ENCODE measurements at places on chromosomes 5 and 9. TPM values are rescaled to one million over a fixed set of nuclear protein-coding genes. Genes with fewer than 3 reads are reported as not detected.

PCDHGA6 gene
- 0.13 TPM for total RNA-seq

FOXD4L6 gene
- total RNA-seq, result not detected

- DNase-seq, result no peak
These were observed 587.8 kb downstream of the PSAT1 start for GRCh38 chr9:78884611-78885150.

DNA sequence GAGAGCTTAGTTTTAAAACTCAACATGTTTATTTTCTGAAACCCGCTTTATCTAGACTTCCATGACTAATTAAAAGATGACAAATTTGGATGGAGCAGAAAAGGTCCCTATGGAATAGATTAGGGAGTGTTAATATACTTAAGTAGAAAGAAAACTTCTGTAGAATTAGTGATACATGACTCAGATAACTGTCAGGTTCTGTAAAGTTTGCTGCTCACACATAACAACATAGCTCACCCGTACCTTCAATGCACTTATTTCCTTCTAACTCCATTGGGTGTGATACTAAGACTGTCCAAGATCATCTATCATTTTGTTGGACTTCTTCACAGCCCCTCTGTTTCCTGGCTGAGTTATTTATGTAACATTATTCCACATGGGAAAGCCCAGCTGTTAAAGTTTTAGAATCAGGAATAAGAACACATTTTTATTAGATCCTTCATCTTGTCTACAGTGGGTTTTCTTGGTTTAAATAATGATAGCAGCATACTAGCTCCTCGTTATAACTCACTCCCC, 27.8 kb downstream of the TMEM167A start:
- DNase-seq, result no peak

CDH6 gene
- not detected for total RNA-seq

DNA sequence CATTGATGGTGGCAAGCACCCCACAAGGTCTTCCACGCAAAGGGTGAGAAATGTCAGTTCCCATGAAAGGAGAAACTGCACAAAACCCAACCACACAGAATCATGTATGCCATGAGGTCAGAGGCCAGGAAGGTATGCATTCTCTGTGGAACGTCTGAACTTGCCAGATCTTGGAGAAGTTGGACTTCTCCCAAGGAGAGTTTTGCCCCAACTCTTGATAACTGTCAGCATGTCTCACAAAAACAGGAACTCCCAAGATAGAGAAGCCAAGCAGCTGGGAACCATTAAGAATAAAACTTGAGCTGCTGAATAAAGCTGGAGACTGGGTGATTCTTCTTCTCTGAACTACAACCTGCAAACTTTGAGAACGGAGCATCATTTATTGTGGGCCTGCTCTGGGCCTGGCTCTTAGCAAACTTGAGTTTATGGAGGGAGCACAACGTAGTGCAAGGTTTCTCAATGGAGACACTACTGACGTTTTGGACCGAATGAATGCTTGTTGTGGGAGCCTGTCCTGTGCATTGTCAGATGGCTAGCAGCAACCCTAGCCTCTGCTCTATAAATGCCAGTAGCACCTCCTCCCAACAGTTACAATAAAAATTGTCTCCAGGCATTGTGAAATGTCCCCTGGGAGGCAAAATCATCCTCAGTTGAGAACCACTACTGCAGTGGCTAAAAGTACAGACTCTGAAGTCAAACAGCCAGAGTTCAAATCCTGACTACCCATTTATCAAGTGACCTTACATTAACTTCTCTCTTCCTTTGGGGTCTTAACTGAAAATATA, 193.5 kb downstream of the ACTL7B start:
- DNase-seq, result no peak

- no peak for DNase-seq
These were observed 41.9 kb upstream of the SPATA31C2 start for GRCh38 chr9:88180081-88180765.

DNA sequence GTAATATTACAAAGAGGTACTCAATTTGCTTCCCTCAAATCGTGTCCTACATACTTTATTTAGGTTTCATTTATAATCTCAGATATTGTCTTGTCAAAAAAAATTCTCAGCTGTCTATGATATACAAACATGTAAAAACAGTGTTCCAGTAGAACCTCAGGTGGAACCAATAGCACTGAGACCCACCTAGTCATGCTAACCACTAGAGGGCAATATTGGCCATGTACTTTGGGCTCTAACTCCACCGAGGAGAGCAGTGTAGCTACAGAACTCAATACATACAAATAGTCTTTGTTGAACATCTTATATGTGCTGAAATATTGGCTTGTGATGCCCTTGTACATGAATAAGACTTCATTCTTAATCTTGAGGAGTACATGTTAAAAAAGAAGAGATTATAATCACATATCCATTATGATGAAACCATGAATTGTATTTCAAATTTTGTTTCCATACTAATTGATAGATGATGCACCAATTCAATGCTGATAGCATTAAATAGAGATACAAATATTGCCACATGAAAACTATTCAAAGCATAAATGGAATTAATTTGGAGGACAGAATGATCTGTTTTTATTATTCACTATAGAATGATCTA, 71.2 kb upstream of the CNTLN start:
- DNase-seq, result no peak

- DNase-seq, result no peak
These were observed 48.0 kb upstream of the DMRT3 start for GRCh38 chr9:928363-929042.

SLC12A7 gene
- 13.6 TPM for total RNA-seq

DNA sequence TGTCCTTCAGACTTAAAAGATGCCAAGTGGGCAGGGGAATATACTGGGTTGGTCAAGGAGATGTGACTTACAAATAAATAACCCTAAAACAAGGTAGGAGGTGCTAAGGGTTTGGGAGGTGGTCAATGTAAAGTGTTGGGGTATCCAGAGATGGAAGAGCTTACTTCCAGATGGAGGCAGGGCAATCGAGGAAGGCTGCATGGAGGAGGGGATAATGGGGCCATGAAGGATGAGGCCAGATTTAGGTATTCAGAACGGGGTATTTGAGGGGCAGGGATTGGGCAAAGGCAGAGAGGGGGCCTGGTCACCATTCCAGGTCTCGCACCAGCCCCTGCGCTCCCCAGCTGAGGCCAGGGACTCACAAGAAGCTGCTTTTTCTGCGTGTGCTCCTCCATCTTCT, 57.9 kb upstream of the FBXW11 start:
- DNase-seq, result no peak

GRCh38 chr9:126428534-126429175, 102.0 kb downstream of the MVB12B start:
- DNase-seq, result no peak

- DNase-seq, result no peak
These were observed 7.5 kb downstream of the ADAMTS6 start for GRCh38 chr5:65474130-65474711.

MIGA2 gene
- total RNA-seq, result 50.9 TPM

DNA sequence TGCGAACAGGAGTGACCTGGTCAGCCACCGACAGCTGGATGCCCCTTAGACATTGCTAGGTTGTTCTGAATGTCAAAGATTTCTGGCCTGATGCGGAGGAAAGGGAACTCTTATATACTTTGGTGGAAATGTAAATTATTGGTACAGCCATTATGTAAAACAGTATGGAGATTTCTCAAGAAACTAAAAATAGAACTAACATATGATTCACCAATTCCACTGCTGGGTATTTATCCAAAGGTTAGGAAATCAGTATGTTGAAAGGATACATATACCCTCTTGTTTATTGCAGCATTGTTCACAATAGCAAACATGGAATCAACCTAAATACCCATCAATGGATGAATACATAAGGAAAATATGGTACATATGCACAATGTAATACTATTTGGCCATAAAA, 31.8 kb downstream of the DMRT3 start:
- no peak for DNase-seq

- no peak for DNase-seq
These were observed 1826.2 kb upstream of the CDH6 start for GRCh38 chr5:29367176-29367833.

SLC36A2 gene
- not detected for total RNA-seq

GRCh38 chr5:34585601-34586104, 70.5 kb upstream of the RAI14 start:
- no peak for DNase-seq

SLC6A3 gene
- not detected for total RNA-seq

All from activated T-cell treated with anti-CD3 and anti-CD28 coated beads, Interleukin-2, amount 50 U/mL, for 4 hours (primary cell).